Fibroblast of the conjunctiva (primary cell): ENCODE measurements at places on chromosomes 13 and 19.

DNA sequence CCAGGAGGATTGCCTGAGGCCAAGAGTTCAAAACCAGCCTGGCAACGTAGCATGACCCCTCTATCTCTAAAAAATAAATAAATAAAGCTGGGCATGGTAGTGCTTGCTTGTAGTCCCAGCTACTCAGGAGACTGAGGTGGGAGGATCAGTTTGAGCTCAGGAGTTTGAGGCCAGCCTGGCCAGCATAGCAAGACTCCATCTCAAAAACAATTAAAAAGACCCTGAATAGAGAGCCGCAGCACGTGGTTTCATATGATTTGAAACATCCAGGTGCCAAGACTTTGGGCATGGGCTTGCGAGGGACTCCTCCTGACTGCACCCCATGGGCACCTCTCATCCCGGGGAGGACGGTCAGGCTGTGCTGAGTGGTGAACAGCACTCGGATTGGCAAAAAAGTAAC is 63.9 kb downstream of the ZIC5 start:
- no peak for DNase-seq

- no peak for DNase-seq
Measured at GRCh38 chr19:49869009-49869483, 1.7 kb upstream of the PNKP start.

DNA sequence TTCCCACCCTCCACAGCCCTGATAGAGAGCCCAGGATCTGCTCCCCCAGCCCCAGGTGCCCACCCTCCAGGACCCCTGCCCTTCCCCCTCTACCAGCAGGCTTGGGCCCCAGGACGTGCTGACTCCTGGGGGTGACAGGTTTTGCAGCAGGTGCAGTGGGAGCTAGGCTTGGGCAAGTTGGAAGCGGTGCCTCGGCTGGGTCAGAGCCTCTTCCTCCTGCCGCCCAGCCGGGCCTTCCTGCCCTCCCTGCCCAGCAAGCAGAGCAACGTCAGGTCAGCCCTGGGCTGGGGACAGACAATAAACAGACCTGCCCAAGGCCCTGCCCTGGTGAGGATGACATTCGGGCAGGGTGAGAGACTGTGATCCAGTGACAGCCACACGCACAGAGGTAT is 9.2 kb upstream of the NCCRP1 start:
- no peak for DNase-seq

- DNase-seq: no peak
Measured at GRCh38 chr13:73894995-73895571, 239.1 kb downstream of the KLF12 start.

GRCh38 chr13:113448885-113449692 is 4.2 kb downstream of the ADPRHL1 start:
- no peak for DNase-seq

DNA sequence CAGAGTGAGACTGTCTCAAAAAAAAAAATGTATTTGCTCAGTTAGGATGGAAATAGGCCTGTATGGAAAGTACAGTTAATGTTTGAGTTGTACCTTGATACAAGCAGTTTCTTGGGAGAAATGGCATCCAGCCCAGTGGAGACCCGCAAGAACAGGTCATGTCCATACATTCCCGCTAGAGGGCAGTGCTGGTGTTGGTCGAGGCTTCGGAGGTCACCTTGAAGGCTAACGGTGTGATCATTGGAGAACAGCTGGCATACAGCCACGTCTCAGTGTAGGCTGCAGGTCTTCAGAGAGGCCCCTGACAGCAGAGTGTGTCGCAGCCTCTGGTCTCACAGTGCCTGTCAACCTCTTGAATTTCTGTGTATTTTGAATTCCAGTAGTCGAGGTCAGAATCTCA is 7.5 kb downstream of the ZNF610 start:
- peak; percentile 5 for DNase-seq

GRCh38 chr13:49113526-49114286 is 106.4 kb upstream of the MLNR start:
- peak; percentile 27 for DNase-seq

- DNase-seq: no peak
Measured at GRCh38 chr13:109807345-109807744, 21.0 kb upstream of the IRS2 start.

DNA sequence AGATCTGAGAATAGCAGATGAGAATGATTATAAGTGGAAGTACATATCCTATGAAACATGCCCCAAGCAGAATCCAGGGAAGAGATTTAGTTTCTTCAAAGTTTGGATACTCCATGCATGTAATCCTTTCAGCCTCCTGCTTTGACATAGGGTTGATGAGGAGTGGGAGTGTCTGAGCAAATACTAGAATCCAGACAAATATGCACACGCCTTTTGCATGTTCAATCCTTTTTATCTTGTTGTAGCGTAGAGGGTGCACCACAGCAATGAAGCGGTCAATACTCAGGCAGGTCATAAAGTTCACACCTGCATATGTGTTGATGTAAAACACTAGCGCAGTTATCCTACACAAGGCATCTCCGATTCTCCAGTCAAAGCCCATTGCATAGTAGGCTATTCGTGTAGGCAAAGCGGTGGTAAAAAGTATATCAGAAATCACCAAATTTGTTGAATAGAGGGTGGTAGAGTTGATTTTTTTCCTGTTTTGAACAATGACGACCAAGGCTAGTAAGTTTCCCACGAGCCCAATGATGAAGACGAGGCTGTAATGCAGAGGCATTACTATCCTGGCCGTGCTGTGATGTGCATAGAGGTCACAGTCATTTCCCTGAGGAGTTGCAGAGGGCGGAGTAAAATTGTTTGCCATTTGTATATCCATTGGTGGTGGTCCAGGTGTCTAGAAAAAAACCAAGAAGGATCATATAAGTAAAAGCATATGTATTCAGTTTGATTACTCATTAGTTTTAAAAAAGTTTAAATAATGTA is 11.5 kb downstream of the GPR183 start:
- no peak for DNase-seq

DNA sequence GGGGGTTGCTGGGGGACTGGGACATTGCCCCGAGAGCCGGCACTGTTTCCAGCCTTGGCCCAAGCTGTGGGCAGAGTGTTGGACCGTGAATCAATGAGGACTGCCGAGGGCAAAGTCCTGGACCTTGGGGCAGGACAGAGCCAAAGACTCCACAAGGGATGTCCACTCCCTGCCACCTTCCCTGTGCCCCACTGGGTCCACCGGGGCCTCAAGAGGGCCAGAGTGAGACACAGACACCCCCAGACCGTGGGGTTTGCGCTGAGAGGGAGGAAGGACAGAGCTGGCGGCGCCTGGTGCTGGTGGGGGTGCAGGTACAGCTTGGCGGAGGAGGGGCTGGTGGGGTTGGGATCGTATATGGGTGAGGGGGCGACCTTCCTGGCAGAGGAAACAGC is 11.8 kb downstream of the MAST3 start:
- DNase-seq: no peak

DNA sequence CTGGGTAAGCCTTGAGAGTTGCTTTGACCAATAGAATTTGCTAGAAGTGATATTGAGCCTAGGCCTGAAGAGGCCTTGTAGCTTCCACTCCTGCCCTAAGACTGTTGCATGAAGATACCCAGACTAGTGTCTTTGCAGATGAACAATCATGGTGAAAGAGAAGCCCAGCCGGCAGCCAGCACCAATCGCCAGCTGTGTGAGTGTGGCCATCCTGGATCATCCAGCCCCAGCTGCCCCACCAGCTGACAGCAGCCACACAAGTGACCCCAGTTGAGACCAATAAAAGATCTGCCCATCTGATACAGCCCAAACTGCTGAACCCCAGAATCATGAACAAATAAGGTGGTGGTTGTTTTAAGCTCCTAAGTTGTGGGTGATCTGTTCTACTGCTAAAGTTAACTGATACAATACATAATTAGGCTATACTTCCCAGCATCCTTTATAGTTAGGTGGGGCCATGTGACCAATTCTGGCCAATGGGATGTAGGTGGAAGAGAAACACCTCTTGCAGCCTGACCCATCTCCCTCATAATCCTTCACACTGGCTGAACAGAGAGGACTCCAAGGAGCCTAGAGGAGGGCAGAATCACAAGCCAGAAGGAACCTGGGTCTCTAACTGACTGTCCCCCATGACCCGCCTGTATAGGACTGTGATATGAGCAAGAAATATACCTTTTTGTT is 9.4 kb upstream of the ZNF428 start:
- DNase-seq: no peak

- no peak for DNase-seq
Measured at GRCh38 chr19:5489551-5489950, 34.3 kb downstream of the ZNRF4 start.

- DNase-seq: no peak
Measured at GRCh38 chr19:48292798-48293197, 22.9 kb downstream of the ZNF114 start.

- no peak for DNase-seq
Measured at GRCh38 chr19:6055013-6055795, 55.1 kb downstream of the RFX2 start.

GRCh38 chr13:52366291-52366690 is 39.7 kb downstream of the THSD1 start:
- DNase-seq: no peak

- peak; percentile 56 for DNase-seq
Measured at GRCh38 chr19:45492627-45493470, 4.0 kb downstream of the RTN2 start.

DNA sequence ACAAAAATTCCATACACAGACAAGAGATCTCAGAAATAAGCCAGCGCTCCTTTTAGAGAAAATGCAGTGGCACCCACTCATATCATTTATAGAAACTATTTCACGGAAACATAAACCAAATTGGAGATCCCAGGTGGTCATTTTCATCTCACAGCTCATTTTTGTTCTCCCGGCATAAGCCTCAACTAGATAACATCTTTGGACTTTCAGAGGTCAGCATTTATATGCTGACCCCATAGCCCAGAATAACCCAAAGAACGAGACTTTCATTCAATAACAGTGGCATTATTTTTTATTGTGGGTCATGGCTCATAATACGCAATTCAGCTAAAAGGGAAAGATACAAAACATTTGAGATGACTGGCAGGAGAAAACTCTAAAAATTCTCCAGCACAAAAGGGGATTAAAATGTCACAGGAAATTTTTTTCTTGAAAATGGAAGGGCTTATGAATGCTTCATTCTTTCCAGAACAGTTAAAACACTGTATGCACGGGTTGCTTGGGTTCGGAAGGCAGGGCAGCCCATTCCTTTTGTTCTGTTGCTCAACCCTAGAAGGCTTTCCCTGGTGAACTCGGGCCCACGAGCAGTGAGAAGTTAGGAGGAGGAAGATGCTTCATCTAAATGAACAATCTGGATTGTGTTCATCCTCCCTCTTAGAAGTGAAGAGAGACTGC is 24.0 kb downstream of the STARD13 start:
- no peak for DNase-seq

- no peak for DNase-seq
Measured at GRCh38 chr19:40594255-40594654, 6.9 kb upstream of the LTBP4 start.

DNA sequence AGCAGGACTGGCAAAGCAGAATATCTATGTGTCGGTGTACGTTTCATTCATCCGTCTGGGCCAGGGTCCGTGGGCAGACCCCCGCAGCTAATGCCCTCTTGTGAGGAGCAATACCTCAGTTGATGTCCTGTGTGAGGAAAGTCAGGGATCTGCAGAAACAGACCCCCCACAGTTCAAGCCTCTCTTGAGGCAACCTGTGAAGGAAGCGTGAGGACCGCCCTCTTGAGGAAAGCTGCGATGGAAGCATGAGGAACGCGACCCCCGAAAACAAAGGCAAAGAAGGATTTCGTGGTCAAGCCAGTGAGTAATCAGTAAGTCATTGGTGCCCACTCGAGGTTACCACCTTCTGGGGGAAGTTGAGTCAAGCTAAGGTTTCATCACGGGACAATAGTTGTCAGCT is 20.9 kb upstream of the ZNF83 start:
- DNase-seq: no peak

DNA sequence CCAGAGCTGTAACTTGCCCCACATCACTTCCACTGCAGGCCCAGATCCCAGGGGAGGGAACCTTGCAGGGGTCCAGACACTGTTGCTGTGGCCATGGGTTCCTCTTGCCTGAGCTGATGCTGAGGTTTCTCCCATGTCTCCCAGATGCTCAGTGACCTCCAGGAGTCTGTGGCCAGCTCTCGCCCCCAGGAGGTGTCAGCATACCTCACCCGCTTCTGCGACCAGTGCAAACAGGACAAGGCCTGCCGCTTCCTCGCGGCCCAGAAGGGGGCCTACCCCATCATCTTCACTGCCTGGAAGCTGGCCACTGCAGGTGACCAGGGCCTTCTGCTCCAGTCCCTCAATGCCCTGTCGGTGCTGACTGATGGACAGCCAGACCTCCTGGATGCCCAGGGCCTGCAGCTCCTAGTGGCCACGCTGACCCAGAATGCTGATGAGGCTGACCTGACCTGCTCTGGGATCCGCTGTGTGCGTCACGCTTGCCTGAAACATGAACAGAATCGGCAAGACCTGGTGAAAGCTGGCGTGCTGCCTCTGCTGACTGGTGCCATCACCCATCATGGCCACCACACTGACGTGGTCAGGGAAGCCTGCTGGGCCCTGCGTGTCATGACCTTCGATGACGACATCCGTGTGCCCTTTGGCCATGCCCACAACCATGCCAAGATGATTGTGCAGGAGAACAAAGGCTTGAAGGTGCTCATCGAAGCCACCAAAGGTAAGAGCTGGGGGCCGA is 12.1 kb upstream of the SLC25A42 start:
- DNase-seq: no peak

GRCh38 chr13:113658836-113659235 is 838 bp upstream of the ATP4B start:
- no peak for DNase-seq

DNA sequence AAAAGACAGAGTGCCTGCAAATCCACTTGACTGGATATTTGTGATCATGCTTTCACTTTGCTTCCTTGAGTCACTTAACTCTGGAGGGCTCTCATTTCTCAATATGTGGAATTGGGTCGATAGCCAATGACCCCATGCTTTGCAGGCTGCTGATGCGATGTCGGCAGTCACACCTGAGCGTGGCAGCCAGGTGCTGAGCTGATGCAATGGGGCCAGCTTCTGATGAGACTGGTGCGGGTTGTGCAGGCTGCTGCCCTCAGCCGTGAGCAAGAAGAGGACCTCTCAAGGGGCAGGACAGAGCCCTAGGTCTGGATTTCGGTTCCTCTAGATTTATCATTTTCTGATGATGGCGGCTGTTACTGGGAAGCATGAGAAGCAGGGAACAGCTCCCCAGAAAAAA is 334.1 kb downstream of the TEX29 start:
- no peak for DNase-seq

GRCh38 chr19:18778076-18778389 is 13.1 kb downstream of the COMP start:
- no peak for DNase-seq

- no peak for DNase-seq
Measured at GRCh38 chr13:40776232-40776631, 5.2 kb upstream of the MRPS31 start.

- no peak for DNase-seq
Measured at GRCh38 chr13:25130944-25131343, 35.0 kb downstream of the PABPC3 start.

DNA sequence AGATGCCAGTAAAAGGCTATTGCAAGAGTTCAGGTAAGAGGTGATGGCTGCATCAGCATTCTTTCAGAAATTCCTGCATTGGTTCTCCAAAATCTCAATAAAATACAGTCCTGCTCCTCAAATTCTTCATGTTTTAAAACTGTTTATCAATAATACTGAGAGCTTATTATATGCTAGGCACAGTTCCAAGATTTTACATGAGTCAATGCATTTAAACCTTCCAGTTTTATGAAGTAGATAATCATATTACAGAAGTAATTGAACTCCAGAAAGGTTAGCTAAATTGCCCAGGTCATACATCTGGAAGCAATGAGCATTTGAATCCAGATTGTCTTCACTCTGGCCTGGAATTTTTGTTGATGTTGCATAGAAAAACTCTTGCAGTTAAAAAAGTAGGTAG is 282.9 kb upstream of the SLITRK6 start:
- no peak for DNase-seq

- DNase-seq: no peak
Measured at GRCh38 chr13:76339649-76340048, 546.6 kb downstream of the KCTD12 start.

- DNase-seq: no peak
Measured at GRCh38 chr19:36409841-36410240, 8.6 kb downstream of the ZFP82 start.
